ENCODE measurements at places on chromosomes 1 and 21.

DNA sequence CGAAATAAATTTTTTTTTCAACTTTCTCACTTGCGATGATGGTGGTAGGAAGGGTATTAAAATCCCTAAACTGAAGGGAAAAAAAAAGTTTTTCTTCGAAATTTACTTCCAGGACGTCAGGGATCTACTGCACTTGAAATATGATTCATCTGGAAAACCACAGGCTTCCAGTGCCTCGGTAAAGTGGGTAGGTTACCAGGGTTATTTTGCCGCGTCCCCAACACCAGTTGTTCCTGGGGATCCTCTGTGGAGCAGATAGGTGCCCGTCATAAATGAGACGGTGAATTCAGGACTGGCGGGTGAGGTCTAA is 773 bp downstream of the RABIF start:
- DNase-seq = no peak

DNA sequence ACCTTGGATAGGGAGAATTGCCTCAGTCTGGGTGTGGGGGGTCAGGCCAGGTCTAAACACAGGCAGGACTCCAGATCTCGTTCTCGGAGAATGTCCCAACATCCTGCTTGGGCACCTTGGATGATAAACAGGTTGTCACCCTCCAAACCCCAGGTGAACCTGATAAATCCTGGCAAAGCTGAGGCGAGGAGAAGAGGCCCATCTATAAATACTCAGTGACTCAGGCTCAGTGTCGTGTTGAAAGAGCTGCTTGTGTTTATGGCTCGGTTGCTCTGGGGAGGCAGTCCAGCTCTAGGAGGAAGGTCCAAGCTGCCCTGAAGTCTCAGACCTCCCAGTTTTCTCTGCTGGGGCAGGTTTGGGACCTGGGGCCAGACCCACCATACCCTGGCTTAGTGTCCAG is 15.8 kb upstream of the TRIM63 start:
- DNase-seq = no peak

- no peak for DNase-seq
These were observed 81.1 kb downstream of the DSCAM start for GRCh38 chr21:40765811-40766210.

DNA sequence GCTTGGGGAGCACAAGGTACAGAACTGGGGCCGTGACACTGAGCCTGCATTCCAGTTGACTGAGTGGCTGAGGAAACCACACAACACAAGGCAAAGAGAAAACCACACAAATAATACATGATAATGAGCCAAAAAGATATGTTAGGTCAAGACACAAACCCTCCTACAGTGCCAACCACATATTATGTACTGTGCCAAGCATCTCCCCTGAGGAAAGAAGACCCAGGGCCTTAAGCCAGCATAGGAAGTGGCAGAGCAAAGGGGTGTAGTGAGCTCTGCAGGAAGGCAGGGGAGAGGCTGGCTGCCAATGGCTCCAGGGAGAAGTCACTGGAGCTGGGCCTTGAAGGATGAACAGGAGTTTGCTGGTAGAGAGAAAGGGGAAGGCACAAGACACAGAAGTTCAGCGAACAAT is 28.2 kb downstream of the CTNNBIP1 start:
- no peak for DNase-seq

DNA sequence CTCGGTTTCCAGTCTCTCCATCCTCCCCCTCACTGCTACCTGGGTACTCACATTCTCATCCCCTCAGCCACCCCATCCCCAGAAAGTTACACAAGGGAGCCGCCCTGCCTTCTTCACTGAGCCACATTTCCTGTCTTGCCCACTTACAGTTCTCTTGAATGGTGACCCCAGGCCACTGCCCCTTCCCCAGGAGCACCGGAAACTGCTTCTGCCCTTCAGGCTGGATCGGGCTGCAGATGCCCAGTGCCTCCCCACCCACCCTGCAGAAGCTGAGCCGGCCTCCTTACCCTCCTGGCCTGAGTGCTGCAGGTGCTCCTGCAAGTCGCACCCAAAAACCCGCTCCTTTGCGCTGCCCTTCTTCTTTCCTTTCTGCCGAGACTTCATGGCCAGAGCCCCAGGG is 450 bp downstream of the ARHGAP30 start:
- DNase-seq = no peak

DNA sequence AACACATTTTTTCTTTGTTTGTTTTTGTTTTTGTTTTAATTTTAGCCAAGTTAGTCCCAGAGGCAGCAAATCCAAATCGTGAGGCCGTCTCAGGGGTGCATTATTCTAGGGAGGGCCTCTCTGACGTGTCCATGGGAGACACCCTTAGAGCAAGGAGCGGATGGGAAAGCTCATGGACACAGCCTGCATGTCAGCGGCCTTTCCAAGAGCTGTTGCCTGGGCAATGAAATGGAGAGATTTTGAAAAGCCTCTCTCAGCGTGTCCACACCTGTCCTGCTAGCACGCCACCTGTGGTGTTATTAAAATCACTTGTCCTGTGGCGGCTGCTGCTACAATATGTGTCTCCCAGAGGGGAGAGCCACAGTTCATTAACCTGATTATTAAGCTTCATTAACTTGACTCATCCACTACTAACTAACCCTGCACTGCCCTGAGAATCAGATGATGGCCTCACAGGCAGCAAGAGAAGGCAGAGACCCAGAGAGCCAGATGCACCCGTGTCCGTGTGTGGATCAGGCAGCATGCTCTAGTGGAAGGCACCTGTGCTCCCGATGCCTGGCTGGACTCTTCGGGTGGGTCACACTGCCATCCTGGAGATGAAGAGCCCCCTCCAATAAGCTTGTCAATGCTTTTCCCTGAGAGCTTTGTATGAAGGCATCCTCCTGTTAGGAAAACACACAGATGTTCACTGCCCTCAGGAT is 133.3 kb downstream of the PGBD5 start:
- DNase-seq = no peak

DNA sequence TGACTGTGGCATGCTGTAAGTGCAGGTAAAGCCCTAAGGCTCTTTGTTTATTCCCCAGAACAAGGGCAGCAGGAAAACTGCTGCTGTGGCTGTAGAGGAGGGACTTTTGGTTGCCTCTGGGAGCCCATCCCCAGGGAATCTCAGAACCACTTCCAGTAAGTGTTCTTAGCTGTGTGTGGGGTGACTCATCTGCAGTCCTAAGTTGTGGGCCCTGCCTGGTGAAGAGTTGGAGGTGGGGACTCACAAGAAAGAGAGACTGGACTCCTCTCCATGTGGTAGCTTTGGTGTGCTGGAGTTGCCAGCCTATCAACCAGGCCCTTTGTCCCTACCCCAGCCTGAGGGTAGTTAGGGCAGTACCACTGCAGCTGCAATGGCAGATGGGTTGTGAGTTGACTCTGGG is 24.0 kb upstream of the DENND1B start:
- no peak for DNase-seq

DNA sequence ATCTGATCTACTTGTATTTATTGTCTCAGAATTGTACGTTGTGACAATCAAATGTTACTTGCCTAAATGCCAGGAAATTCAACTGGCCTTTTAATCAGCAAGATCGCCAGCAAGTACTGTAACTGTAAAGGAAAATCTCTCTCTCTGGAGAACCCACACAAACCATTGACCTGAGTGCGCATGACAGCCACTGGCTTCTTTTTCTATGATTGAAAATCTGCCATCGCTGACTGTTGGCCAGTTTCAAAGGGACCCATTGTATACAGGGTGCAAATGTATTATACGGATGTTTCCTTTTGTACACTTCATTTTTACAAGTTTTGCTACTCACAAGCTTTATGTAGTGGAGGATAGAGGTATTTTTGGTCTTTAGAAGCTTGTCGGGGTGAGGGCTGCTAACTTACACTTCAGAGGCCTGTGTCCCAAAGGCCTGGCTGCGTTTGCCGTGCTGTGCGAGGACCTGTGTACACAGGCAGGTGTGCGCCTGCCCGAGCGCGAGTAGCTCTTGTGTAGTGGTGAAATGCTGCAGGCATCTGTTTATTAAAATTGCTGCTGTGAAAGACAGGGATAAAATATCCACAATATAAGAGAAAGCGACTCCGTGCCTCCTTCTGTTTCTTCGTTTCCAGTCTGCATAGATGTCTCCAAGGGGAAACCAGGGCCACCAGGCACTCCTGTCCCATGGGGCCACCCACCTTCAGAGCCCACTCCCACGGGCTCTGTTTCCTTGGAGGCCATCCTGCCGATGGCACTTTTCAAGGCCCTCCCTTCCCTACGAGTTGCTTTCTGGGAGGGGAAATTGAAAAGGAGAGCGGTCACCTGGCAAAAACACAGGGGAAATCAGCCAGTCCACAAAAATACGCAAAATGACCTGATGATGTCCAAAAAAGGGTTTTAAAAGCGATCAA is 25.3 kb upstream of the TRAPPC10 start:
- no peak for DNase-seq

Measured in activated T-helper 1 cell treated with Interleukin-2 at 50 U/mL for 16 hours (primary cell).